ENCODE measurements at places on chromosomes 12 and 14. TPM values are rescaled to one million over a fixed set of nuclear protein-coding genes. Genes with fewer than 3 reads are reported as not detected.

The FBLN5 gene
- 61.1 TPM for total RNA-seq

The CCDC85C gene
- 94.2 TPM for total RNA-seq

- DNase-seq, result no peak
- H3K36me3 ChIP-seq, result no peaks in the 10 kb centered on the region
- no peaks in the 10 kb centered on the region for H3K4me1 ChIP-seq
Observed at GRCh38 chr14:33493266-33493665, 457.6 kb downstream of the EGLN3 start.

GRCh38 chr14:23143911-23144310, 24.9 kb upstream of the CEBPE start:
- no peaks in the 10 kb centered on the region for H3K4me1 ChIP-seq
- DNase-seq, result no peak
- no peak overlapping the region for H3K4me3 ChIP-seq
- H3K36me3 ChIP-seq, result no peaks in the 10 kb centered on the region
- H3K27ac ChIP-seq, result no peak overlapping the region
- no peaks in the 10 kb centered on the region for H3K27me3 ChIP-seq

The DBX2 gene
- not detected for total RNA-seq

GRCh38 chr12:51593021-51593420, 2.0 kb downstream of the SCN8A start:
- no peaks in the 10 kb centered on the region for H3K36me3 ChIP-seq
- no peak overlapping the region for H3K4me3 ChIP-seq
- no peak overlapping the region for H3K27ac ChIP-seq
- DNase-seq, result no peak
- H3K4me1 ChIP-seq, result no peaks in the 10 kb centered on the region

- H3K4me1 ChIP-seq, result no peaks in the 10 kb centered on the region
- no peak overlapping the region for H3K4me3 ChIP-seq
- no peak overlapping the region for H3K27ac ChIP-seq
- no peaks in the 10 kb centered on the region for H3K36me3 ChIP-seq
- DNase-seq, result no peak
Observed at GRCh38 chr12:66351301-66351700, 49.0 kb downstream of the HELB start.

The PLEK2 gene
- total RNA-seq, result 40.3 TPM

The MDP1 gene
- 17.5 TPM for total RNA-seq

The LALBA gene
- not detected for total RNA-seq

DNA sequence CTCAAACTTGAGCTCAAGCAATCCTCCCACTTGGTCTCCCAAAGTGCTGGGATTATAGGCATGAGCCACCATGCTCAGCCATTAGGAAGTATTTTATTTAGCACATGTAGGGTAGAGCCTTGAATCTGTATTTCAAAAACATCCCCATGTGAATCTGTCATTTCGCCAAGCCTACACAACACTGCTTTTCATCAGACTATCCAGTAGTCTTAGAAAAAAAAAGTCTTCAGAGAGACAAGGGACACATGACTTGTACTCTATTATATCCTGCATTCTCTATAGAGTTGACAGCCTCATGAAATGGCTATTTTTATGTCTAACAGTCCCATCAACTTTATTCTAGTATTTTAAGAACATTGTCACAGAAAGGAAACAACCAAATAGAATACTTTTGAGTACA, 35.4 kb downstream of the TM7SF3 start:
- no peak overlapping the region for H3K4me3 ChIP-seq
- no peak overlapping the region for H3K27ac ChIP-seq
- H3K36me3 ChIP-seq, result no peaks in the 10 kb centered on the region
- no peak for DNase-seq
- no peaks in the 10 kb centered on the region for H3K27me3 ChIP-seq
- H3K4me1 ChIP-seq, result no peaks in the 10 kb centered on the region
